Fibroblast of skin of back (primary cell): ENCODE measurements at places on chromosomes 3 and 15.

DNA sequence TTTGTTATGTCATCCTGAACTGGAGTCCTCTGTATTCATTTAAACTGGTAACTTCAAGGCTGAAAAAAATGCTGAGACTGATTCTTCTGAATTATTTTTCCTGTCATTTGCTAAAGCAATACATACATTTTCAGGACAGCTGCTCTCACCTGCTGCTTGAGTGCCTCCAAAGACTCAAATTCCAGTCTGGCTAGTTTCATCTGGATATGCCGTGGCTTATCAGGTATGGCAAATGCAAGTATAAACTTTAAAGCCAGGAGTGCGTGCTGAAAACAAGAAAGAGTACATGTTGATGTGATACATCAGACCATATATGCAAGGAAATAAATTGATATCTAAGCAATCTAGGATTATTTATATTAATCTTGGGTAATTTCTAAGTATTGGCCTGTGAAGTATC lies 146.1 kb downstream of the SNRK start:
- no peak for DNase-seq

- DNase-seq, result no peak
These were observed 84.5 kb downstream of the LRRK1 start for GRCh38 chr15:101003706-101004105.

- DNase-seq, result no peak
These were observed 828 bp downstream of the U2SURP start for GRCh38 chr3:143002083-143002712.

GRCh38 chr3:10268930-10269329 lies 20.7 kb downstream of the TATDN2 start:
- no peak for DNase-seq

GRCh38 chr3:148077318-148077923 lies 620.3 kb upstream of the AGTR1 start:
- DNase-seq, result peak; percentile 45

DNA sequence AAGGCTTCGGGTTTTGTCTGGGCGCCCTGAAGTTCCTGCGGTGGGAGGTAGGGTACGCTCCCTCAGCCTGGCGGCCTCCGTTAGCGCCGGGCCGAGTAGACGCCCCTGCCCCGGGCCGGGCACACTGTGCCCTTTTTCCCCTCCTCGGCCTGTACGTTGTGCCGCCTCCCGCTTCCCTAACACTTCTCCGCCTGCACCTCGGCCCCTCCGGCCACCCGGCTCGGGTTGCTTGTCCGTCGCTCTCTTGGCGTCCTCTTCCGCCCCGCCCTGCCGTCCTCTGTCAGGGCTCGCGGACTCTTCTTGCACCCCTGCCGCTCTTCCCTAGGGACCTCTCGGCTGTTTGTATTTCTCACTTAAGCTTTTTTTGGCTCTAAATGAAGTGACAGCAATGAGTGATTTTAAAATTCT lies 384 bp downstream of the KNL1 start:
- DNase-seq, result peak; percentile 65

DNA sequence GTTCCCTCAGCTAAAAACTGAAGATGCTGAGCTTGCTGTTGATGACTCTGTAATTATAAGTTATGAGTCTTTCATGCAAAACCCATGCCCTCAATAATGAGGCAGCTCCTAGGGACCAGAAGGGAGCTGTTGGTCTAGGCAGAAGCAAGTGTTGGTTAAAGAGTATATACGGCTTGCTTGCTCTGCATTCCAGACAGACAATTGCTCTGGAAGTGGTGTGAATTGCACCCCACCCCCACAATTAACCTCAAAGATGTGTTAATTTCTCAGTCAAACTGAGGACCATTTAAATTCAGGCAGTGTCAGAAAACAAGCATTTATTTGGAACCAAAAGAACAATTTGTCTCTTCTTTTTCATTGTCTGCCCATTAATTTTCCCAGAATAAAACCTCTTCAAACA lies 163.5 kb upstream of the EOMES start:
- DNase-seq, result no peak

GRCh38 chr15:85771271-85771670 lies 23.5 kb downstream of the KLHL25 start:
- DNase-seq, result no peak

DNA sequence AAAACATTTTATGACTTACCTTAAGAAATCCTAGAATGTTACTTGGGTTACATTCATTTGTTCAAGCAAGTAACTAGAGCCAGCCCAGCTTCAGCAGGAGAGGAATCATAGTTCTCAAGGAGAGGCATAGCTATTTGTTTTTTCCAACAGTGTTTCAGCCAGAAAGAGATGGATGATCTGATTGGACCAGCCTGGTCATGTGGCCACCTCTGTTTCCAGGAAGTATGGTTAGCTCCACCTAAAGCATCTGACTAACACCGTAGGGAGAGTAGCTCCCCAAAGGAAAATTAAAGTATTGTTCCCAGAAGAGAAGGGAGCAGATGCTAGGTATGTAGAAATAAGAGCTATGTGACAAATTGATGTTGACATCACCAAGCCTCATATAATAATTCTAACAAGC lies 417.1 kb downstream of the TAFA4 start:
- DNase-seq, result no peak

DNA sequence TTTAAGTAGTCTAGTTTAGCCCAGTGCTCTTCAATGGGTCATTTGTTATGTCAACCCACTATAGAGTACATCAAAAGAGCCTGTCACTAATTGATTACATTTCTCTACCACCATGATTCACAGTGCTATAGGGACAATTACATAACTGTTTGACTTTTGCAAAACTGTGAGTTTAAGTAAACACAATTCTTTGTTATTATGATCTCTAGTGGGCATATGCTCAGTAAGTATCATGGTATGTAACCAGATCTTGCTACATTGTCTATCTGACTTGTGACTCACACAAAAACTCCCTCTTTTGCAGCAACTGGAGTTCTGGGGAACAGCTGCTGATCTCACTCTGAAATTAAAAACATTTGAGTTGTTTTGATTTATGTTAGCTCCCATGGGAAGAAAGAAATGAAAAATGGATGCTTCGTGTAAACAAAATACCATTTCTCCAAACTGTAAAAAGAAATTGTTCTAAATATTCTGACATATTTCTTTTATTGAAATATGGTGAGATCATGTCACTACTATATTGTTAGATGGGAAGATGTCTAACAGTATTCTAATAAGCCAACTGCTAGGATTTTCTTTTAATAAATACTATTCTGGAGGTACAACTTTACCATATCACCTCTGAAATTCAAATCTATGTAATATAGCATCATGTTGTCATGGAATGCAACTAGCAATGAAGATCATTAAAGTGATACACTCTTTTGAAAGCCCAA lies 470.4 kb downstream of the ROBO1 start:
- peak; percentile 93 for DNase-seq

DNA sequence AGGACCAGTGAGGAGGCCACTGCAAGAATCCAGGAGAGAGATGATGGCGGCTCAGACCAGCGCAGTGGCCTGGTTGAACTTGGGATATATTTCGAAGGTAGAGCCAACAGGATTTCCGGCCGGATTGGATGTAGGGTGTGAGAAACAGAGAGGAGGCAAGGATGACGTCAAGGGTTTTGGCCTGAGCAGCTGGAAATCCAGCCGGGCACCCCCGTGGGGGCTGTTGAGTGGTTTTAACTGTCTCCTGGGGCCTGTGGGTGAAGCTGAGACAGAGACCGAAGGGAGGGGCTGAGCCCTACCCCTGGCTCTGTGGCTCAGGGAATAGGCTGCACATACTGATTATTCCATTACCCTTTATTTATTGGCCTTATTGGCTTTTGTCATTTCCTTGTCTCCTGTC lies 45.7 kb downstream of the EXOG start:
- DNase-seq, result no peak

DNA sequence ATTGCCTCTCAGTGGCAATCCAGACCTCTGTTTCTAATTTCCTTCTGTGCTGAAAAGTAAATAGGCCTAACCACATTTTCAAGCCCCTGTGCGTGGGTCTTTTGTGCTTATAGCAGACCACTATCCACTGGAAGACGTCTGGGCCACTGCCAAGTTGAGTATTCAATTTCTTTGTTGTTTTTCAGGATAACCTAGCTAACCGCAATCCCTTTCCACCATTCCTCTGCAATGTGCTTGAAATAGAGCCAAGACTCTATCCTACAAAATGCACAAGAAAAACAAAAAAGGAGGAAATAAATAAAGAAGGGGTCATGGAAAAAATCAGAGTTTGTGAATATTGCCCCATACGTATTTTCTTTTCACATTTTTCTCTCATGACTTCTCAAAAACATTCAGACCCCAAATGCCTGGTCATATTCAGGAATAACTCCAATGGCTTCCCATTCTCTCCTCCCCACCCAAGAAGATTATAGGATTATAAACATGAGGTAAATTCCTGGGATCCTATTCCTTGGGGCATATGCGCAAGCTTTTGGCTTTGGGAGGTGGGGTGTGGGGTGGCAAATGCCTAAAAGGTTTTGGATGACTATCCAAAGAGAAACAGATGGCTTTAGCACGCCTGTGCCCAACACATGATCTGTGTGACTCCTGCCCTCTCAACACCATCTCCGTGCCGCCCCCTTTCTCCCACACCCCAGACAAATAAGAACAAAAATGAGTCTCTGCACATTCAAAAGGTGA lies 217.9 kb upstream of the THBS1 start:
- peak; percentile 100 for DNase-seq

DNA sequence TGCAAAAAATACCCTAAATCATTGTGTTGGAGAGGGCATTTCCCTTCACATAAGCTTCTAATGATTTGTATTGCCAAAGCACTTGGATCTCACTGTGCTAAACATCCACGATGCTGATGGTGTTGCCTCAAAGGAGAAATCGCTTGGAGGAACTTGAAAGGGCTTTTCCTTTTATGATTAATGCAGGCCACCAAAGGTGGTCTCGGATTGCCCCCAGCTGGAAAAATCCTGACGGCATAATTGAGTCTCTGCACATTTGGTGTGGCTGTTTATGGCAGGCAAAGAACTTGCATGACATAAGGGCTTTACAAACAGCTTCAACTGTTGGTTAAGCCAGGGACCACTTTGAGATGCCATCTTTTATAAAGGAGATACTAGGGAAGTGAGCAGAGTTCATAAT lies 664.0 kb upstream of the ADAMTS9 start:
- no peak for DNase-seq

- no peak for DNase-seq
These were observed 129.1 kb downstream of the WNT7A start for GRCh38 chr3:13750731-13751130.

GRCh38 chr3:52784931-52785590 lies 7.7 kb downstream of the ITIH1 start:
- DNase-seq, result no peak

DNA sequence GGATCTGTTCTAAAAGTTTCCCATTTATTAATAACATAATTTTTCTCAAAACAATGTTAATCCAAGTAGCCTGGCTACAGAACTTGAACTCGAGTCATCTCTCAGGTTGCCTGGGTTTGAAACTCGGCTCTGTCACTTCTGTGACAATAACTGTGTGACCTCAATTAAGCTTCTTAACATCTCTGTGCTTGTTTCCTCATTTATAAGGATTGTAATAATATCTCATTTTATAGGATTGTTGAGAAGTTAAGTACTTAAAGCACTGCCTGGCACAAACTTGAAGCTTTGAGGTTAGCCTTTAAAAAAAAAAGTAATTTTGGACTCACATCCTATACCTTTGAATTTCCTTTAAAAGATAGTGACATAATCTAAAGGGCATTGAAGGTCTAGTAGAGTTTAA lies 3.4 kb downstream of the RAB5A start:
- no peak for DNase-seq

GRCh38 chr3:59968513-59969045 lies 918.8 kb upstream of the CFAP20DC start:
- no peak for DNase-seq

DNA sequence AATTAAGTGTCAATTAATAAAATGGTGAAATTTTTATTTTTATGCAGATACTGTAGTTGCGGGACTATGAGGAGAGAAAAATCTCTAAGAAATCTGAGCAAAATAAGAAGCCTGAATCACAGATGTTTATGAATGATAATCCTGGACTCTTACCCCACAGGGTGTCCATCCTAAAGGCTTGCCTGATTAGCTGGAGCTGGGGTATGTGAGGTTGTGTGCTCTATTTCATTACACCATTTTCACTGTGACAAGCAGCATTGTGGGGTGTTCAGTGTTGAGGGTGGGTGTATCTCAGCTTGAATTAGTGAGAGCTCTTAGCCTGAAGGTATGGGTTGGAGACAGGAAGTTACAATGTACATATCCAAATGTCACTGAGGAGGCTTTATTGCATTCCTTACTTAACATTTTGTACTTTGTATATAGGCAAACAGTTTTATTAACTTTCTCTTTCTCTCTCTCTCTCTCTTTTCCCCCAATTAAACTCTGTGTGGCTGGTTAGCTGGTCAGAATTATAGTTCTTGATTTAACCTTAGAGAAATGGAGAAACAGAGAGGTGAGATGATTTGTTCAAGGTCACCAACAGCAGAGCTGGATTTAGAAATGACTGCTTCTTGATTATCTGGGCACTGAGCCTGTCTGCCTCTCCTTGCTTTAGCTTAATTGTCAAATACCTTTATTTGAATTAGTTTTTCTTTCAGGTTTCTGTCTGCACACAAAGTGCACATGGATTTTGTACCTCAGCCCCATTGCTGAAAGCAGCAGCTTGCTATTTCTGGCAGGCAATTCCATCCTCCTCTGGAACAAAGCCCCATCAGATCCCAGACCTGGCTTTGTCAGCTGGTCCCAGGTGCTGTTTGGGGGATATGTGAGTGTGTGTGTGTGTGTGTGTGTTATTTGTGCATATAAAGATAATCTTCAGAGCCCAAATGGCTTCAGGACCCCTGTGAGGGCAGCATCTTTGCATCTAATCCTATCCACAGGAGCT lies 35.8 kb downstream of the GJD2 start:
- no peak for DNase-seq

DNA sequence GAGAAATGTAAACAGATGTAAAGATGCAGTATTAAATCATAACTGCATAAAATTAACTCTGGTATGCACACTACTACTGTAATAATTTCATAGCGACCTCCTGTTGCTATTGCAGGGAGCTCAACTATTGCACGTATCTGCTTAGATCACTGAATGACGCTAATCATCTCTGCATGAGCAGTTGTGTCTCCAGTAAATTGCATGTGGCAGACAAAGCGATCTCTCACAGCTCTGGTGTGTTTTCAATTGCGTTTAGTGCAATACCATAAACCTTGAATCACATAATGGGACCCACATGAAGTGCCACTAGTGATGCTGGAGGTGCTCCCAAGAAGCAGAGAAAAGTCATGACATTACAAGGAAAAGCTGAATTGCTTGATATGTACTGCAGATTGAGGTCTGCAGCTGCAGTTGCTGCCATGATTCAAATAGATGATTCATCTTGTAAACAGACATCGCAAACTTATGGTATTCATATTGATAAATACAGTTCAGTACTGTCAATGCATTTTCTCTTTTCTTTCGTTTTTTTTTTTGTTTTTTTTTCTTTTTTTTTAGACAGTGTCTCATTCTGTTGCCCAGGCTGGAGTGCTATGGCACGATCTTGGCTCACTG lies 30.2 kb upstream of the LCTL start:
- DNase-seq, result peak; percentile 58
